Fibroblast of upper back skin (primary cell): ENCODE measurements at places on chromosomes 12 and 14.
A peak's percentile ranks its signal among the peaks of the same experiment; 100 is the strongest.

GRCh38 chr12:127810041-127810440, 456.9 kb upstream of the TMEM132C start:
- peak; percentile 99 for DNase-seq

- no peak for DNase-seq
These were observed 888 bp downstream of the C1QL4 start for GRCh38 chr12:49335955-49336644.

- no peak for DNase-seq
These were observed 167.3 kb upstream of the GRIN2B start for GRCh38 chr12:14148489-14149270.

GRCh38 chr12:131607658-131608447, 103.0 kb upstream of the SFSWAP start:
- DNase-seq, result no peak

DNA sequence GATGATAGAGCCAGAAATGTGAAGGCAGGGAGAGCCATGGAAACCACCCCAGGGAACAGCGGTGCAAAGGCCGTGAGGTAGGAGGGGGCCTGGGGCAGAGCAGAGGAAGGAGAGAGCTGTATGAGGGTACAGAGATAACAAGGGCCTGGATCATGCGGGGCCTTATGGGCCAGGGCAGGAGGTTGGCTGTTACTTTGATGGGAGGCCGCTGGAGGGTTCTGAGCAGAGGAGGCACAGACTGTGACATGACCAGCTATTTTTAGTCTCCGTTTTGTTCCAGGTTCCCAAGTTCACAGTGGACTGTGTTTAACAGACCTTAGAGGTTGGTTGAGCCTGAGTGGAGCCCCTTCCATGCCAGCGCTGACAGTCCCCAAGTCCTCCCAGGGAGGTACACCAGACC, 118.6 kb downstream of the GCH1 start:
- DNase-seq, result no peak

DNA sequence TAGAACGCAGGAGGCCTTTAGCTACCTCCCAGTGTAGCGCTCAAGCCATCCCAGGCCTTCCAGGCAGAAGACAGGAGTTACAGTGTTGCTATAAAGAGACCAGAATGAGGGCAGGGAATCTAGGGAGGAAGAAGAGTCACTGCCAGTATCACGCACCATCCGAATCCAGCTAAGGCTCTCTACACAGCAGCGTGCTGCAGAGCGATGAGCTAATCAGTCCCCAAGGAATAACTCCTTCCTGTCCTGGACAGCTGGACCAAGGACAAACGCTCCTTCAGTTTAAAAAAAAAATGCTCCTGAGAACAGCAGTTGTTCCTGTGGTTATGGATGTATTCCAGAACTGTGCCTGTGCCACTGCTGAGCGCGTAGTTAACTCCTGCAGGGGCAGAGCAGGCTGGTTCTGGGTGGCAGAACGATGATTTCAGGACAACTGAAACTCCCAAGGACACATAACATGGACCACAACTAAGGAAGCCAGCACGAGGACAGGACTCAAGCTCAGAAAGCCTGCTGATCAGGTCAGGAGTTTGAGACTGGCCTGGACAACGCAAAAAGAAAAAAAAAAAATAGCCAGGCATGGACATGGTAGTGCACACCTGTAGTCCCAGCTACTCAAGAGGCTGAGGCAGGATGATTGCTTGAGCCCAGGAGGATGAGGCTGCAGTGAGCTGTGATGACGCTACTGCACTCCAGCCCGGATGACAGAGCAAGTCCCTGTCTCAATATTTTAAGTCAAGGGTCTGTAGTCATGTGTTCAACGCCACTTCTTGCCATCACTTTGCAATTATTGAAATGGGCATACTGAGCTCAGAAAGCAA, 2.6 kb downstream of the IFFO1 start:
- peak; percentile 79 for DNase-seq
